Stimulated activated CD4-positive, alpha-beta T cell treated with anti-CD3 and anti-CD28 coated beads, Interleukin-12 subunit alpha, Interleukin-12 subunit beta, amount 100 ng/mL, for 24 hours (primary cell): ENCODE measurements at places on chromosomes 6 and 20.

- DNase-seq: no peak
These were observed 34.5 kb downstream of the SPDEF start for GRCh38 chr6:34521463-34522285.

- no peak for DNase-seq
These were observed 83.7 kb upstream of the TMEM30A start for GRCh38 chr6:75368151-75368779.

- no peak for DNase-seq
These were observed 1.7 kb upstream of the DSTN start for GRCh38 chr20:17568045-17568788.

GRCh38 chr20:17466641-17467040, 64.5 kb downstream of the BFSP1 start:
- DNase-seq: no peak

DNA sequence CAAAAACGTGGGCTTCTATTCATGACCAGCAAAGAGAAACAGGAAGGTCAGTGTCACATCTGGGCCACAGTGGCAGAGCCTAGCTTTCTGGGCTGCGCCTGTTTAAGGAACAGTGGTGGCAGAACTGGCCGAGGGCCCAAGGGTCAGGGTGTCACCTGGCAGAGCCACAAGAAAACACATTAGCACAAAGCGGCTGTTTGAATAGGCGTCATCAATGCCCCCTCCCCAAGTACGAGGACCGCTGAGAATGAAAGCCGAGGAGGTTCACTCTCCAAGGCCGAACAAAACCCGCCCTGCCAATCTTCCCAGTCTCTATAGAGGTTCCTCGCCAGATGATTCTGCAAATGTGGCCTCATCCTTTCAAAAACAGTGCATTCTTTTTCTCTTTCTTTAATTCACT, 125.2 kb upstream of the TRAF3IP2 start:
- DNase-seq: no peak
